Heart right ventricle (tissue), 16 donors: ENCODE measurements at places on chromosomes 3 and 15. TPM values are rescaled to one million over a fixed set of nuclear protein-coding genes. Genes with fewer than 3 reads are reported as not detected.

DNA sequence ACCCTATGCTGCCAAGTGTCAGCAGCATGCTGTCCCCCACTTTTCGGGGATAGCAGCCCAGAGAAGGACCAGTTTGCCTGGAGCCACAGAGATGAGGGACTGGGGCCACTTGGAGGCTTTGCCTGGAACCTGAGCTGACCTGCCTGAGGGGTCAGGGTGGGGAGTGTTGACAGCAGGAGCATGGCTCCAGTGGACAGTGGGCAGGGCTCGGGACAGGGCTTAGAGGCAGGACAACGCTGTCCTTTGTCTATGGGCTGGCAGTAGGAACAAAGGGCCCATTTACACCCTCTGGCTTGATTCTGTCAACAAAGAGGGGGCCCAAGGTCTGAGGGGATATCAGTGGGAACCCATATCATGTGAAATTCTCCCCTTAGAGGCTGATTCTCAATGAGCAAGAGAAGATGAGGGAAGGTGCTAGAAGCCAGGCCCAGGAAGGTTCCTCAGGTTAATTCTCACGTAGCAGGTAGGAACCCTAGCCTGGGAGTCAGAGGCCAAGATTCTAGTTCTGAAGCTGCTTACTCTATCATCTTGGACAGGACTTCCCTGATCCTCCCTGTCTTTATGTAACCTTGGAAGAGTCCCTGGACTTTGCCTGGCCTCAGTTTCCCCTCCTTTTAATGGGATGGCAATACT is 29.7 kb upstream of the HHATL start:
- DNase-seq, result no peak

The ITIH3 gene
- 0.23 TPM for total RNA-seq

The GASK1A gene
- 1.2 TPM for total RNA-seq

- no peak for DNase-seq
Measured at GRCh38 chr3:127542441-127542952, 48.0 kb downstream of the TPRA1 start.

The SYNPR gene
- 0.71 TPM for total RNA-seq

GRCh38 chr3:188568736-188569135 is 414.8 kb downstream of the LPP start:
- DNase-seq, result no peak

DNA sequence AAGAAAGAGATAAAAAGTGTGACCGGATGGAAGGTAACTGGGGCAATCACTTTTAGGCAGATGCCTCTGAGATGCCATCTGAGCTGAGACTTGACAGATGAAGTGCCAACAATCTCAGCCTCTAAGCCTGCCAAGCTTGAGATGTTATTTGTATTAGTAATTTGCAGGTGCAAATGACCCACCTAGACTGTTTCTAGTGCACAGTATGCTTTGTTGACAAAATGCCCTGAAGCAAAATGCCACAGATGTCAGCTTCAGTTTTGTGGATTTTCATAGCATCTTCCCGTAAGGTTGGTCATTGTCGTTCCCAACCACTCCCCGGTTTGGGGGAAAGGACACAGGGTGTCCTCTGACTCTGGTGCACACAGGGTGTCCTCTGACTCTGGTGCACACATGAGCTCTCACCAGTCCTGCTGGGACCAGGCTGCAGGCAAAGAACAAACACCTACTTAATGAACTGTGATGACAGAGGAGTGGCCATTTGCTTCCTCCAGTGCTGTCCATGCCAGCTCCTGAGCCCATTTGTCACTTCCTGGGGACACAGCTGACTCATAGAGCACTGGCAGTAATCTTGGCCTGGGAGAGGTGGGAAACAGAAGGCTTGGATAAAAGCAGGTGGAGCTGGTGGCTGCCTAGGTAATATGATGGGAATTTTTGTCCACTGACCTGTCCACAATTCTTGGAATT is 16.7 kb upstream of the PPP1R2 start:
- no peak for DNase-seq

- DNase-seq, result no peak
Measured at GRCh38 chr3:149224736-149225594, 3.3 kb upstream of the CP start.
